ENCODE measurements at places on chromosomes 5 and 9.

DNA sequence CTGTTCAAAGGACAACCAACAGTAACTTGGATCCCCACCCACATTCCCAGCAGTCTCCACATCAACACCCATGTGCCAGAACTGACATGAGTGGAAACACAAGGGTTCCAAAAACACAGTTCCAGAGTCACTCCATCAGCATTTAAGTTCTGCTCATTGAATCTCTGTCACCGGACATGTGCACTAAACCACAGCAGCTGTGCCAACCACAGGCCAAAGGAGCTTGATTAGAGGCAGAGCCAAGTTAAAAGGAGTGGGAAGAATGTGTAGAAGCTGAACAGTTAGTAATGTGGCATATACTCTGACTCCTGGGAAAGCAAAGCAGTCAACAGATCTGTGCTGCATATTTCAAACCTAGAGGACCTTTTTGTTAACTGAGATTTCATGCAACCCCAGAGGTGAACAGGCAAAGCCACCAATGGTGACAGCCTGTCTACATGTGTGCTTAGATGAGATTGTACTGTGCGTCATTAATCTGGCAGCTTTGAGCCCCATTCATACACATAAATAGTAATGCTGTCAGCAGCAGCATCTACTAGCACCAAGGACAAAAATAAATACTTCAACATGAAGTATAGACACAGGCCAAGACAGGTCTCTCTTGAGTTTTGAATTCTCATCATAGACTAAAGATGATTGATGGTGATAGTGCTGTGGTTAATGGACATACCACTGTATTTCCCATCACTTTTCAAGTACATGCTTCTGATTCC lies 16.4 kb upstream of the FST start:
- DNase-seq: peak; percentile 75

- no peak for DNase-seq
Measured at GRCh38 chr9:98071737-98072136, 15.2 kb downstream of the NANS start.

DNA sequence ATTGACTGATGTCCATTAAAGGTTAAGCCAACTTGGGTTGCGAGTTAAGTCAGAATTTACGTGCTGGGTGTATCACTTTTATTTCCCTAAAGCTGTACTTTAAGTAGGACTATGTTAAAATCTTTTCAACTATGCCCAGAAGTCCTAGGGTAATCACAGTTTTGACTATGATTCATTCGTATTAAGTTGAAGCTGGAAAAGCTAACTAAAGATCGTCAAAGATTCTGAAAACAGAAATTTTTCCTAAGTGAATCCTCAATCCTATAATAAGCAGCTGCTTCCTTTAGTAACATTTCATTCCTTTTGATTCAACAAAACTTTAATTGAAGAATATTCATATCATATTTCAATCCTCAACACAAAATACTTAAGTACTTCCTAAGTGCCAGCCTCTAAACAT lies 460.4 kb downstream of the ACTL7B start:
- DNase-seq: no peak

DNA sequence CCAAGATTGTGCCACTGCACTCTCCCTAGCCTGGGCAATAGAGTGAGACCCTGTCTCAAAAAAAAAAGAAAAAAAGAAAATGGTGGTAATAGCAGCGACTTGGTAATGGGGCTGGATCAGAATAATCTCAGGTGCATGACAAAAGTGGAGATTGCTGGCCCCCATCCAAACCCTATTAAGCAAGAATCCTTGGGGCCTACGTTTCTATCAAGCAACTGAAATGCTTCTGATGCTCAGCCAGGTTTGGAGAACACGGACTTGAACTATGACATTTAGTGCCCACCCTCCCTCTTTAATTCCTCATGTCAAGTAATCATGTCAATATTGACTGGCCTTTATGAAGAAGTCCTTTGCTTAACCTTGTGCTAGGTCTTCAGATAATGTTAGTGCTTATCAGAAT lies 6.6 kb downstream of the C5orf52 start:
- no peak for DNase-seq

DNA sequence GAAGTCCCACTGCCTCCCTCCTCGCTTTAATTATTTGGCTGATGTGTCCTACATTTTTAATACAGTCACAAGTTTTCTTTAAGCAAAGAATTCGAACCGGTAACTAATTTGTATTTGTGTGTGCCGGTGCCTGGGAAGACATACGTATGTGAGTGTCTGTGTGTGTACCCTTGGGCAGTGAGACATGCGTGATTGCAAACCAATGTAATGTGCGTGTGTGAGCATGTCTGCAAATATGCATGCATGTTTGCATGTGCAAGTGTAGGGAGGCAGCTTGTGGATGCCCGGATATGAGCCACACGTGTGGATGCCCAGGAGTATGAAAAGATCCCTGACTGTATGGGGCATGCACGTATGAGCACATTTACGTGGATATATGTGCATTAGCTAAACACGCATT lies 44.4 kb upstream of the NEK6 start:
- no peak for DNase-seq

DNA sequence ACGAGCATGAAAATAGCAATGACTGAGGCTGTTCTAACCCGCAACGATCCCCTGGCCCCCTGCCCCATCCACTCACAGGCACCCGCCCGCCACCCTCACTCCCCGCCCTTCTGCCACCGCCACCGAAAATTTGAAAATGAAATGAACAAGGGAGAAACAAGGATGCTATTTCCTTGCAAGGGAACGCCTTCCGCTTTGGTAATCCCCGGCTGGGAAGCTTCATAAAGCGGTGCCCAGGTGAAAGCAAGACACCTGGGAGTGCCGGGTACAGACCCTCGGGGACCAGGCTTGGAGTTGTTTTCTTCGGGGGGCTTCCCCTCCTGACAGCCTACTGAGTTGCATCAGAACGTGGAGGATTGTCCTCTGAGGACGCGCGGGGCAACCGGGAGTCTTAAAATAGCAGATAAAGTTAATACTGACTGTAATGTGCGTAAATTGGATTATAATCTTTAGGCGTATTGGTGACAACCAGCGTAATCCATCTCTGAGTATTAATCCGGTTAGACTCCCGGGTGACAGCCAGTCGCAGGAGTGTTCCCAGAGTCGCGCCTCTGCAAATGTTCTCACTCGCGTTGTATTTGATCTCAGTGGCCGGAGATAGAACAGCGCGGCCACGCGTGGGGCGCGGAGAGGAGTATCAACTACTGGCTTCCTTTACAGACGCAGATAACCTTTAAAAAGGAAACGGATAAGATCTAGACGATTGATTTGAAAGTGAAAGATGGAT lies 885 bp upstream of the MLLT3 start:
- peak; percentile 9 for DNase-seq

DNA sequence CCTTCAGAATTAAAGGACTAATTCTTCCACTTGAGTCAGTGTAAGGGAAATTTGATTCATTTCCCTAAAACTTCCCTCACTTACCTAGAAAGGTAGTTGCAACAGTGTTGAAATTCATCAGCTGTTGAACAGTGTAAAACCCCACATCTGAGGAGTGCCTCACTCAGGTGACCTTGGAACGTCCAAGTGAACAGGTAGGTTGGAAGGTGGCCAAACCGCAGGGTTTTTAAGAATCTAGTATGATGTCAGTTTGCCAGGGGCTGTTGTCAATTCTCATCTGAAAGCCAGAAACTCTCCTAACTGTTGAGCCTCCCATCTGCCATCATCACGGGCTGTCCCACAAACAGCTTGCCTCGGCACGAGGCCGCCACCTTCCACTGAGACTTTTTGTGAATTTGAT lies 105.7 kb downstream of the TMEM174 start:
- no peak for DNase-seq

- DNase-seq: no peak
Measured at GRCh38 chr5:95948631-95949030, 13.0 kb downstream of the ELL2 start.

GRCh38 chr5:124683917-124684555 lies 62.4 kb downstream of the ZNF608 start:
- DNase-seq: no peak

DNA sequence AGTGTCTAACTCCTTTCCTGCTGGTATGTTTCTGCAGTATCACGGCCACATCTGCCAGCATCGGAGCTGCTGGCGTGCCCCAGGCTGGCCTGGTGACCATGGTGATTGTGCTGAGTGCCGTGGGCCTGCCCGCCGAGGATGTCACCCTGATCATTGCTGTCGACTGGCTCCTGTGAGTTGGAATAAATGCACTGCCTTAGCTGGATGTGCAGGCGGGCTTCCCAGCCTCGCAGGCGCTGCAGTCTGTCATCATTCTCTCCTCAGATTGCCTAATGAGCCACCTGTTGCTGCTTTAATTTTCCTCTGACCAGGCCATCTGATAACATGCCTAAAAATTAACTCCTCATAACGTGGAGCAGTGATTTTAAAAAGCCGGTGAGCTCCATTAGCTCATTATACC lies 79.1 kb upstream of the PLPP6 start:
- peak; percentile 28 for DNase-seq

DNA sequence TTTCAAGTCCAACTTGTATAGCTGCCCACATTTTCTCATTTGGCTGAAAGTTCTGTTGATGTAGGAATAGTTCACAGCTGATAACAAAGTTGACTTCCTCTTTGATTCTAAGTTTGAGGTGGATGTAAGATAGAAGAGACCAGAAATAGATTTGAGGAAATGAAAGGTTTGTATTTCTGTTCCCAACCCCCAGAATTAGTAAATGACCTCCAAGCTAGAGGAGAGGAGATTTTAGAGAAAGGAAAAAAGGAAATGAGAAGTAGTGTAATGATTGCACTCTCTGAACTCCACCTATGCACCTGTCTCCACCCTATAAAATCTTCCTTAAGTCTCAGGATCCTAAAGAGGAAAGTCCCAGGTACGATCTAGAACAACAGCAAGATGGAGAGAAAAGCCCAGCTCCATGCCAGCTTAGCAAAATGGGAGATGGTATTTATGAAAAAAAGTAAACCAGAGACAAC lies 130.4 kb upstream of the POC5 start:
- DNase-seq: no peak

DNA sequence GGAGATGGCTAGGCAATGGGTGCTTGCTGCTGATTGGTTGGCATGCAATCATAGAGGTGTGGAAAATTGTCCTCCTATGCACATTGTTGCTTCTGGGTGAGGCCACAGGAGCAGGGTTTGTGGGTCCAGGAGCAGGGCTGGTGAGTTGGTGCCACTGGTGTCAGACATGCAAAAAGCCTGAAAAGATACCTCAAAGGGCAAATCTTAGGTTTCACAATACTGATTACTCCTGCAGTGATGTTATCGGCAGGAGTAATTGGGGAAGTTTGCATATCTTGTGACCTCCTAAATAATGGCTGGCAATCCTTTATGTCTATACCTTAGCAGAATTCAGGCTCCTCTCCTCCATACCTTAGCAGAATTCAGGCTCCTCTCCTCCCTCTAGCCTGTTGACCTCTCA lies 25.2 kb downstream of the SLC25A48 start:
- no peak for DNase-seq

DNA sequence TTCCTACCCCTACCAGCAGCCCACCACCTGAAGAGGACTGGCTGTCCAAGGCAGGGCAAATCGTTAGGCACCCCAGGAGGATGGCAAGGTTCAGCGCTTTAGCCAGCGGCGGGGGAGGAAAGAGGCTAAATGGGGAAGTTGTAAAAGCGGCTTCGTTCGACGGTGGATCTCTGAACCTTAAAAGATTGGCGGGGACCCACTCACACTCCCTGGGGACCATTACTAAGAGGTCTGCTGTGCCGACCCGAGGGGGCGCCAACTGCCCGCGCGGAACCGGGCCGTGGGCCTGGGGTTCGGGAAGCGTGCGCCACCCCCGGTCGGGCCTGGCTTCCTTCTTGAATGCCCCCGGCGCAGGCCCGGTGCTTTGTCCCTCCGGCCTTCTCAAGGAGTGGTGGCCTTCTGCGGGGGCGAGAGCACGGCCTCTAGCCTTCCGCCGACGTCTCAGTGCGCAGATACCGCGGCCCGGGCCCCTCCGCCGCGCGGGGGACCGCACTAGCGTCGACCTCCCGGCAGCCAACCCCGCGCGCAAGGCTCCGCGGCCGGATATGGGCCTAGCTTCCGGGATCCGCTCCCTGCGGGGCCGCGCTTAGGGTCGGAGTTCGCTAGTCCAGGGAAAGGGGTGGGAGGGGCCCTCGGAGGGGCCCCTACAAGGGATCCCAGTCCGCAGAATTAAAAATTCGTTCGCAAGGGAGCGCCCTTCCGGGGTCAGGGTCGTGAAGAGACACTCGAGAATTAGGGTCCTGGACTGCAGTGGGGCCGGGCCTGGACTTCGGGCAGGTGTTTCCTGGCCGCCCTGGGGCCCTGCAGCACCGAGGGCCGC lies 10.5 kb downstream of the NR2F1-AS1 start:
- DNase-seq: no peak

DNA sequence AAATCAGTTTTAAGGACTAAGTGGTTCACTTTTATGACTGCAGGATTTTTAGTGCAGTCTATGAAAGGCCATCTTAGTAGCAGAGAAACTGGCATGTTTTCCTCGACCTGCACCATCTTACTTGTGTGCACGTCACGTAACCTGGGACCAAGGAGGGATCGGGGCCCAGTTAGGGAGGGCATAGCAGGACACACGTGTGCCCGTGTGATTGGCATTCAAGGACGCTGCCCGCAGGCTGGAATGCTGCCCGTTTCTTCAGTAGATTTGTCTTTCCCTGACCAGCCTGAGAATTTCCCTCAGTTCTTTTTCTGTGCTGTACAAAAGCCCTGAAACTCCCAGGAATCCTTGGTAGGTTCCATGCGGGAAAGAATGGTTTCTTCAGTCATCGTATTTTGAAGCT lies 196.3 kb downstream of the TRIO start:
- DNase-seq: no peak

DNA sequence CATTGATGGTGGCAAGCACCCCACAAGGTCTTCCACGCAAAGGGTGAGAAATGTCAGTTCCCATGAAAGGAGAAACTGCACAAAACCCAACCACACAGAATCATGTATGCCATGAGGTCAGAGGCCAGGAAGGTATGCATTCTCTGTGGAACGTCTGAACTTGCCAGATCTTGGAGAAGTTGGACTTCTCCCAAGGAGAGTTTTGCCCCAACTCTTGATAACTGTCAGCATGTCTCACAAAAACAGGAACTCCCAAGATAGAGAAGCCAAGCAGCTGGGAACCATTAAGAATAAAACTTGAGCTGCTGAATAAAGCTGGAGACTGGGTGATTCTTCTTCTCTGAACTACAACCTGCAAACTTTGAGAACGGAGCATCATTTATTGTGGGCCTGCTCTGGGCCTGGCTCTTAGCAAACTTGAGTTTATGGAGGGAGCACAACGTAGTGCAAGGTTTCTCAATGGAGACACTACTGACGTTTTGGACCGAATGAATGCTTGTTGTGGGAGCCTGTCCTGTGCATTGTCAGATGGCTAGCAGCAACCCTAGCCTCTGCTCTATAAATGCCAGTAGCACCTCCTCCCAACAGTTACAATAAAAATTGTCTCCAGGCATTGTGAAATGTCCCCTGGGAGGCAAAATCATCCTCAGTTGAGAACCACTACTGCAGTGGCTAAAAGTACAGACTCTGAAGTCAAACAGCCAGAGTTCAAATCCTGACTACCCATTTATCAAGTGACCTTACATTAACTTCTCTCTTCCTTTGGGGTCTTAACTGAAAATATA lies 193.5 kb downstream of the ACTL7B start:
- no peak for DNase-seq

DNA sequence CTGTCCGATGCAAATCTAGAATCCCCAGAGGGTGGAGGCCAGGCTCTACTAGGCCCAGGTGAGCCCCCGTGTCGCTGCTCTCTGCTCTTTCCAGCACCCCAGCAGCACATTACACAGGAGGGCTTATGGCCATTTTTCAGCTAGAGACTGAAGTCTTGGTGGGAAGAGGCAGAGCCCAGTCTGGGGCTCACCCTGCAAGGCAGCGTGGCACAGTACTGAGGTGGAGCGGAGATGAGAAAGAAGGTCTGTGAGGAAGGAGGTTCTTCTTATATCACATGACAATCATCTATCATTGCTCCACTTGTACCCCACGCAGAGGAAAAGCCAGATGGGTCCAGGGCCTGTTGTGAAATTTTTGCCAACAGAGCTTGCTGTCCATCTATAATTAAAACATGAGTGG lies 10.0 kb upstream of the KIF12 start:
- no peak for DNase-seq

All from SJCRH30 (cell line).